ENCODE measurements at places on chromosomes 3 and 15.
A peak's percentile ranks its signal among the peaks of the same experiment; 100 is the strongest.

GRCh38 chr15:50594311-50594710 lies 47.8 kb upstream of the USP50 start:
- no peak for DNase-seq

DNA sequence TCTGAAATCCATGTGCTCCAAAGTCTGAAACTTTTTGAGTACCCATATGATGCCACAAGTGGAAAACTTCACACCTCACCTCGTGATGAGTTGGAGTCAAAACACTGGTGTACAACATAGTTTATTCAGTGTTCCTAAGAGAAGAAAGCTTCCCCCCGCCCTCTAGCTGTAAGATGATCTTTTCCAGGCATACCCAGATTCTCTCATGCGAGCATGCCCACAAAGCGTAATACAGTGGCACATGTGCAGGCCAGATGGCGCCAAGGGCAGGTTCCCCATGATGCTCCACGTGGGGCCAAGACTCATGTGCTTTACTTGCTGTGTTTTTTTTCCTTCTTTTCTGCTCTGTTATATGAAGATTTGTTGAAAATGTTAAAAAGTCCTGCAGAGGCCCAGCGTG lies 104.9 kb upstream of the LRRFIP2 start:
- DNase-seq, result peak; percentile 69

DNA sequence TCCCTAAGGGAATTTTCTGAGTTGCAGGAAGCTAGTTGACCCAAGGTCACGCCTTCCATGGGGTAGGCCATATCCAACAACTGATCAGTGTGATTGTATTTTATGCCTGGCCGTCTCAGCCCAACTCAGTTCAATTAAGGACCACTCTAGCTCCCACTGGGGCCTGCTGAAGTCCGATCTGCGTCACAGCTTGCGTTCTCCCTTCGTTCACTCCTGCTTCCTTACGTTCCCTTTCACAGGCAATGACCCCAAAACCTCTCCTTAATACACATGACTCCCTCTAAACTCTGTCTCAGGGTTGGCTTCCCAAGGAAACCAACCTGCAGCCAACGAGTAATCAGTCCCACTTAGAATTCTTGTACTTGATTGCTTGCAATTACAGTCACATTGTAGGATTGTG lies 428.0 kb downstream of the RBMS3 start:
- no peak for DNase-seq

GRCh38 chr3:141368062-141368924 lies at the start of gene ZBTB38:
TSS of gene ZBTB38 (plus strand) at chr3:141368504. CDS start at chr3:141442389, 73,885 bp downstream.
- DNase-seq, result peak; percentile 96

DNA sequence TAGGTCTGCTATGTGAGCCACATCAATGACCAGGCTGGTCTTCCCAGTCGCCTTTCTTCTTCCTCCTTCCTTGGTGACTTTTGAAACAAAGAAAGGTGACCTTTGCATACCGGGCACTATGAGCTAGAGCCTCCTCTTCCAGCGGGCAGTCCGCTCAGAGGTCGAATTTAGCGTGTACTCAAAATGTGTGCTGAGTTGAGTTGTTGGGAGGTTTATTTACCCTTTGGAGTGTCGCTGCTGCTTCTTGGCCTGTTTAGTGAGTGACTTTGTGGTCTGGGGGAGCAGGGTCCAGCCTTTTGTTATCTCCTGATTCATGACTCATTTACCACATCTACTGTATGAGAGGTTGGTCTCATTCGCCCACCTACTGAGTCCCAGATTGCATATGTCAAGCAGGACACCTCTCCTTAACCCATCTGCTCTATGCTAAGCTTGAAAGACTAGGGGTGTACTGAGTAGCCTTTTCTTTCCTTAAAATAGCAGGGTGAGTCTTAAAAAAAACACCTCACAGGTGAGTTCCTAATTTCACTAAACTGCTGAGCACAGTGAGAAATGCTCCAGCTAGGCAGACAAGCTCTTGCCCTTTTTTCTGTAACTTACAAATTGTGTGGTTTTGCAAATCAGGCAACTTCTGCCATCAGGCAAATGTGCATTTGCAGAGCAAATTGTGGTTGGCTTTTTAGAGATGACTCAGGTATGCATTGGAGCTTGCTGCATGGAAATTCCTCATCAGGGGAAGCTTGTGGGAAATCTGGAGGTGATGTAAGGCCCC lies 3.2 kb upstream of the SIAH2 start:
- peak; percentile 63 for DNase-seq

All from fibroblast of mammary gland (primary cell).